ENCODE measurements at places on chromosomes 6 and 20.

GRCh38 chr6:107594736-107595135 is 104.8 kb downstream of the SOBP start:
- H3K27me3 ChIP-seq, result peaks cover 17% of the 10 kb centered on the region
- no peak for DNase-seq
- no peaks in the 10 kb centered on the region for H3K36me3 ChIP-seq
- H3K27ac ChIP-seq, result no peak overlapping the region

DNA sequence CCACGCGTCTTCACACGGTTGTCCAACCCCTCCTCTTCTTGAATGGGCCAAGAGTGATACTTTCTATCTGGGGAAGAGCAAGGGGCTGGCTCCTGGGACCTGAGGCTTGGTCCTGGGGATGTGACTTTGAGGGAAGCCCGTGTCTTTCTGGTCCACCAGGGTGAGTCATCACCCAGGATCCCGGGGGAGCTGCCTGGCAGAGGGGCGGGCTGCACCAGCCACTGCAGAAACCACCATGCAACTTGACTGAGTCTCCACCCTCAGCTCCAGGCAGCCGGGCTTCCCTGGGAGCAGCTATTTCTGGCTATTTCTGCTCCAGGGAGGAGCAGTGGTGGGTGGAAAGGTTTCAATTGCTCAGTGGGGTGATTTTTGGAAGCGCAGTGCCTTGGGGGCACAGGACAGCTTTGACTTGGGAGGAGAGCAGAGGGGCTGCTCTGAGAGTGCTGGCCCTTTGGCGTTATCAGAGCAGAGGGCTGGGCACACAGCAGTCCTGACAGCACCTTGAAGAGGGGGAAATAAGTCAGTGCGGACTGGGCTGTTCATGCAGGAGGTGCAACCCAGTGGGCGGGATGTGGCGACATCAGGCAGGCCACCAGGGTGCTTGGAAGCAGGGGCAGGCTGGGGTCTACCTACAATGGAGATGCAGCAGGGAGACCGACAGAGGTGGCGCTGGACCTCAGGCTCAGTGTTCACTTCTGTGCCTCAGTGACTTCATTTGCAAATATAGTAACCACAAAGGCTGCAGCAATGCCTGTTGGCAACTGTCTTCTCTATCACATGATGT is 45.1 kb upstream of the FAM83D start:
- no peak overlapping the region for H3K4me3 ChIP-seq
- H3K36me3 ChIP-seq, result peaks cover 36% of the 10 kb centered on the region
- peaks cover 70% of the 10 kb centered on the region for H3K4me1 ChIP-seq
- no peak for DNase-seq
- peak overlapping the region; percentile 91 for H3K27ac ChIP-seq
- no peaks in the 10 kb centered on the region for H3K27me3 ChIP-seq

DNA sequence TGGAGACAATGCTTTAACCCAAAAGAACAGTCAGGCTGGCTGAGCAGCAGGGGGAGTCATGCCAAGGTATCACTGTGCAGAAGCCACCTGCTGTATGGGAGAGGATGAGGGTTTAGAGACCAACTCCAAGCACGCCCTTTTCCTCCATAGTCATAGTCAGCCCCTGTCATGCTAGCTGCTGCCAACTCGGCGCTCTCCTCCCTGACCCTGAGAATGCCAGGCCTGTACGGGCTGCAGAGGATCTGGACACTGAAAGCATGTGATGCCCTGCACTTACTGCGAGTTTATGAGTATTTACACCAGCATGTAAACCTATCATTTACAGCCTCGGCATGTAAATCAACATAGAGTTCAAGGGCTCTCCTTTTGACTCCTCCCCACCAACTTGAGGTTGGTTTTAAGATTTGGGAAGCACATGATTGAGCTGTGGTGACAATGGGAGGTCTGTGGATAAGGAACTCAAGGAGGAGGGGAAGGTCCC is 11.7 kb upstream of the SCUBE3 start:
- H3K4me3 ChIP-seq, result no peak overlapping the region
- no peak overlapping the region for H3K27ac ChIP-seq
- peaks cover 33% of the 10 kb centered on the region for H3K27me3 ChIP-seq
- DNase-seq, result no peak
- H3K36me3 ChIP-seq, result no peaks in the 10 kb centered on the region

DNA sequence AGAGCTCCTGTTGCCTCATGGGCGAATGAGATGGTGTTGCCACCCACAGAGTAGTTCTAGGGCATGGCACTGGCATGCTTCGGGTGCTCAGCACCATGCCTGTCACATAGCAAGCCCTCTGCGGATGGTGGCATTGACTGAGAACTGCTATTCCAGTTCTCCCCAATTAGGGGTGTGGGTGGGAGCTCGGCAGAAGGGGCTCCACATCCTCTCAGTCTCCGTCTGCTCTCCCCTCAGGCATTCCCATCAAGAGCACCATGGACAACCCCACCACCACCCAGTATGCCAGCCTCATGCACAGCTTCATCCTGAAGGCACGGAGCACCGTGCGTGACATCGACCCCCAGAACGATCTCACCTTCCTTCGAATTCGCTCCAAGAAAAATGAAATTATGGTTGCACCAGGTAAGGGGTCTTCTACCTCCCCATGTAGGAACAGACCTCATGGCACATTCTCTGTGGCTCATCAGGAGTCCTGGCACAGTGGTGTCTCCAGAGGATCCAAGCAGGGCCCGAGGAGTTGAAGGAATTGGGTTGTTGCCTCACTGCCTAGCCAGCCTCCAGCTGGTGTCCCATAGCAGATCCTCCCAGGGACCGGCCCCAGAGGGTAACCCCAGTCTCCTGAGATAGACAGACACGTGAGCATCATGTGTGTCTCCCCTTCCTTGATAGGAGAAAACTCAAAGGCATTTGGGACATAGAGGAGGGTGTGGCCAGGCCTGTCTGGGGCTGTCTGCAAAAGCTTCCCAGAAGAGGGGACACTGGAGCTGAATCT is 18.4 kb downstream of the DYNLRB1 start:
- H3K27ac ChIP-seq, result peak overlapping the region; percentile 68
- peaks cover 17% of the 10 kb centered on the region for H3K36me3 ChIP-seq
- no peak for DNase-seq
- no peak overlapping the region for H3K4me3 ChIP-seq
- no peaks in the 10 kb centered on the region for H3K27me3 ChIP-seq

DNA sequence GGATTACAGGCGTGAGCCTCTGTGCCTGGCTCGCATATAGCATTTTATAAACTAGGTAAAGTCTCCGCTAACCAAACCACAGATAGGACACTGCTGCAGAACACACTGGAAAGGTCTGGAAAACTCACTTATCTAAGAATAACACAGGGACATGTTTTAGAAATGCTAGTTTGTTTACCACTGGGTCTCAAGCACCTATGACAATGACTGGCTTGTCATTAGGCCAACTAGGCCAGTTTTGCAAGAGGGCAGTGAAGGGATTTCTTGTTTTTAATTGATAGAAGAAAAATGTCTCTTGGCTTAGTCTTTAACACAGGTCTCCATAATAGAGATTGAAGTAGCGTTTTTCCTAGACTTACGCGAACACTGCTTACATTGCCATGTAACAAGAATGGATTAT is 201.4 kb downstream of the TMEM242 start:
- no peak for DNase-seq
- no peak overlapping the region for H3K4me3 ChIP-seq
- no peaks in the 10 kb centered on the region for H3K27me3 ChIP-seq
- H3K4me1 ChIP-seq, result peaks cover 8% of the 10 kb centered on the region
- H3K27ac ChIP-seq, result no peak overlapping the region

DNA sequence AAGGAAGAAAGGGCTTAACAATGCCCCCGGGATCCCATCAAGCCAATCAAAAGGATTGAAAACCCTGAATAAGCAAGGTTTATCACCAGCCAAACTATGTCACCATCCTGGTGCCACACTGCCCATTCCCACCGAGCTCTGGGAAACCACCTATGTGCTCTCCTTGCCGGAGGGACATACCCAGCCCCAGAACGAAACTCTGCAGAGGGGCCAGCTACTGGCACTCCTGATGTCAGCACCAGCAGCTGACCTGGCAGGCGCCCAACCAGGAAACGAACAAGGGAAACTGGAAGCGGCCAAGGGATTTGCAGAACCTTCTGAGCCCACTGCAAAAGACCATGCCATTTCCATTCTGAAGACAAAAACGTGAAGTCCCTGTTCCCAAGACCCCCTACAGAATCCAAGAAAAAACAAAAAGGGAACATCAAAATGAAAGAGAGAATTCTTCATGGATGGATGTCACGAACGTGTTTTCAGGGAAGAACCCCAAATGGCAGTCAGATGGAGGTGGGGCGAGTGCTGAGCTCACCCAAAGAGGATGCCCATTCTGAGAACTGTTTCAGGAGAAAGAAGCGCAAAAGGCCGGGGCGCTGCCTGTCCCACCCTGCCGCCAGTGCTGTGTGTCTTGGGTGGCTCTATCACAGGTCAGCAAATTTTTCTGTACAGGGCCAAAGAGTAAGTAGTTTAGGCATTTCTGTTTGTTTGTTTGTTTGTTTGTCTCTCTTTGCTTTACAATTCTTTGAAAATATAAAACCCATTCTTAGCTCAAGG is 305.2 kb downstream of the ESR1 start:
- DNase-seq, result no peak
- H3K27me3 ChIP-seq, result no peaks in the 10 kb centered on the region
- H3K4me1 ChIP-seq, result peaks cover 7% of the 10 kb centered on the region
- H3K27ac ChIP-seq, result no peak overlapping the region
- no peak overlapping the region for H3K4me3 ChIP-seq
- no peaks in the 10 kb centered on the region for H3K36me3 ChIP-seq

- no peaks in the 10 kb centered on the region for H3K4me1 ChIP-seq
- H3K27ac ChIP-seq, result no peak overlapping the region
- H3K4me3 ChIP-seq, result no peak overlapping the region
These were observed 107.4 kb downstream of the PXDC1 start for GRCh38 chr6:3643921-3644738.

DNA sequence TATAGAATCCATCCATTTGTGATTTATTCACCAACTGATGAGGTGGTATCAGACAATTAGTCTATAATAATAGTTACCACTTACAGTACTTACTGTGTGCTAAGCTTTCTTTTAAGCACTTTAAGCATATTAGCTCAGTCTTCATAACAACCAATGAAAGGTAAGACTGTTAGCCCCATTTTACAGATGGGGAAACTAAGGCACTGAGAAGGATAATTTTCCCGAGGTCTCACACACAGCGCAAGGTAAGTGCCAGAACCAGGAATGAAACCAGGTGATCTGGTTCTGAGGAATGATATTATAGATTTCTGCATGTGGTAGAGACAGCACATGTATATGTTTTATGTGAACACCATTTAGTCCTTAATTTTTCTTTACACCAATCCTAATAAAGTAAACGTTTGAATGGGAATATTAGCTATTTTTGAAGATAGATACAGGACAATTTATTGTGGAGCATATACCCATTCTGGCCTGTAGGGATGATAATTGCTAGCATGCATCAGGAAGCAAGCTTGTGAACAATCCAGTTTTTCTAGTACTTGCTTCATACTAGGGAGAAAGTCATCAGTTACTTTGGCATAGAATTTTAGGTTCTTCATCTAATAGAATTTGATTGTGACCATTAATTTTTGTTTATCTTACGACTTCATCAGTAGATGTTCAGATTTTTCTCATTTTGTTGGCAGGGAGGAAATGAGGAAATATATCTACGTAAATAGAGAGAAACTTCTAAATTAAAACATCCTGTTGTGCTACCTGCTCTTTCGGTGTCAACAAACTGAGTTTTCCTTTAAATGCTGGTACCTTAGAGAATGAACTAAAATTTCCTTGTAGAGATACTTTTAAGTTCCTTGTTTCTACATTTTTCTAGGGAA is 3.0 kb downstream of the YWHAB start:
- H3K27me3 ChIP-seq, result no peaks in the 10 kb centered on the region
- DNase-seq, result no peak
- peaks cover 69% of the 10 kb centered on the region for H3K4me1 ChIP-seq
- peak overlapping the region; percentile 13 for H3K27ac ChIP-seq
- peak overlapping the region; percentile 95 for H3K4me3 ChIP-seq

DNA sequence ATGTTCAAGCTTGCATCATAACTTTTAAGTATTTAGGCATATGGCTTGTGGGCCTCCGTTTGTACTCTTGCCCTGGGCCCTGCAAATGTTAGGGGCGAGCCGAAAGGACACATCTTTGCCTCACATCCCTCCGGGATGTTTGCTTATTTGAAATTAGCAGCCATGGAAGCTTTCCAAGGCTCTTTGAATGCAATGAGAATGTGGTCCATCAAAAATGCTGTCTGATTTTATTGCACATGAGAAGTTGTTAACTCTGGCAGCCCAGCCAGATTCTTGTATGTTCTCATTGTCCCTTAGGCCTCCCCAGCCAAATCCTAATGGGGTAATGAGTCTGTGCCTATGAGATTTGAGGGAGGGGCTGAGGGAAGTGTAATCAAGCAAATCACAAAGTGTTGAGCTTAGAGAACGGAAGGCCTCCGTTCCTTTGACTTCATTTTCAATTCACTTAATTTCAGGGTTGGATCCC is 261.2 kb upstream of the MARCKS start:
- H3K27me3 ChIP-seq, result no peaks in the 10 kb centered on the region
- no peak overlapping the region for H3K27ac ChIP-seq
- DNase-seq, result no peak
- H3K4me1 ChIP-seq, result no peaks in the 10 kb centered on the region

GRCh38 chr6:133396984-133397348 is 155.8 kb downstream of the EYA4 start:
- H3K27me3 ChIP-seq, result peaks cover 2% of the 10 kb centered on the region
- no peaks in the 10 kb centered on the region for H3K4me1 ChIP-seq
- no peak for DNase-seq
- no peak overlapping the region for H3K4me3 ChIP-seq
- H3K27ac ChIP-seq, result no peak overlapping the region
- no peaks in the 10 kb centered on the region for H3K36me3 ChIP-seq

- DNase-seq, result no peak
- no peaks in the 10 kb centered on the region for H3K36me3 ChIP-seq
- H3K4me1 ChIP-seq, result no peaks in the 10 kb centered on the region
- H3K27ac ChIP-seq, result no peak overlapping the region
These were observed 336.2 kb downstream of the CDKAL1 start for GRCh38 chr6:20870493-20870892.

DNA sequence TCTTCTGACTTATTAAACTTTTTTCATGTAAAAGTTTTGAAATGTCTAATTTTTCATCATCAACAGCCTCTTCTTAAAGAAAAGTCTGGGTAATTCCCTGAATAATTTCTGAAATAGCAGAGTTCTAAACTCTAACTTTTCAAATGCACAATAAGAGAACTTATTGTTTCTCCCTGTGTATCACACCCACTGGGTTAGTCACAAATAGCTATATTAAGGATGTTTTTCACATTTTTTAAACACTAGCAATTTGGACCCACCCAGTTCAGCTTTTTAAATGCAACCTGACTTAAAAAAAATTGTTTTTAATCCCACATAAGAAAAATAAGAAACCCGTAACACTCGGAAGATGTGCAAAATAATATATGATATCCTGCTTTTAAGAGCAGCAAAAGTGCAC is 61.4 kb upstream of the UTRN start:
- H3K27me3 ChIP-seq, result peaks cover 7% of the 10 kb centered on the region
- no peak overlapping the region for H3K27ac ChIP-seq
- no peak for DNase-seq
- no peak overlapping the region for H3K4me3 ChIP-seq

Measured in activated T-helper 1 cell treated with anti-CD3 and anti-CD28 coated beads, Interleukin-12 subunit alpha, Interleukin-12 subunit beta, Interleukin-2, Interleukin-4 antibody, amounts not matched to agents 30 ng/mL and 10 ng/mL and 1 ng/mL, durations not matched to agents 14 hours and 24 hours and 36 hours (primary cell).